Natural killer cell treated with Interleukin-12 subunit alpha and Interleukin-12 subunit beta and Interleukin-15 and Interleukin-18, amount 100 ng/mL, for 72 hours (primary cell): ENCODE measurements at places on chromosomes 4 and X. TPM values are rescaled to one million over a fixed set of nuclear protein-coding genes. Genes with fewer than 3 reads are reported as not detected.

Gene STPG2
- not detected for total RNA-seq

Gene CWH43
- not detected for total RNA-seq

Gene GPR119
- not detected for total RNA-seq

Gene MAML3
- total RNA-seq = 1.3 TPM

Gene PHOX2B
- total RNA-seq = not detected

Gene SPANXA2
- not detected for total RNA-seq

Gene SPOCK3
- not detected for total RNA-seq

Gene MTNR1A
- total RNA-seq = not detected

GRCh38 chr4:137032222-137032621 lies 500.1 kb downstream of the PCDH18 start:
- no peak for DNase-seq

DNA sequence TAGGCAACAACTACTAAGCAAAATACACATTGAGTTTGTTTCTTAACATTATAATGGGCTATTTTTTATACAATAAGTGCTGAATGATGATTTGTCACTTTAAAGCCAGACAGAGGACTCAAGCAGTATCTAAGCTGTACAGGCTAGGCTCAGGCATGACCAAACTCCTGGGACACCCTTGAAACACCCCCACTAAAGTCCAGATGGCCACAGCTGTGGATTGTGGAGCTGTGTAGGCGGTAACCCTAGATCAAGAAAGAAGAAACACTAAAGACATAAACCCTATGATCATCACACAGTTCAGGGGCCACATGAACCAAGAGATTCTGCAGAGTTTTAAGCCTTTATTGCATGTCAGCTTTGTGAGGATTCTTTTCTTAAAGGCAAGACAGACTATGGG lies 25.1 kb downstream of the TAB3 start:
- DNase-seq = no peak

- DNase-seq = no peak
These were observed 89.1 kb upstream of the C1GALT1C1 start for GRCh38 chrX:120718969-120719368.

- DNase-seq = no peak
These were observed 277.9 kb upstream of the KLF3 start for GRCh38 chr4:38386005-38386551.

- no peak for DNase-seq
These were observed 22.9 kb downstream of the FAT1 start for GRCh38 chr4:186700746-186701145.

- no peak for DNase-seq
These were observed 20.0 kb downstream of the ZNF330 start for GRCh38 chr4:141240671-141241070.

DNA sequence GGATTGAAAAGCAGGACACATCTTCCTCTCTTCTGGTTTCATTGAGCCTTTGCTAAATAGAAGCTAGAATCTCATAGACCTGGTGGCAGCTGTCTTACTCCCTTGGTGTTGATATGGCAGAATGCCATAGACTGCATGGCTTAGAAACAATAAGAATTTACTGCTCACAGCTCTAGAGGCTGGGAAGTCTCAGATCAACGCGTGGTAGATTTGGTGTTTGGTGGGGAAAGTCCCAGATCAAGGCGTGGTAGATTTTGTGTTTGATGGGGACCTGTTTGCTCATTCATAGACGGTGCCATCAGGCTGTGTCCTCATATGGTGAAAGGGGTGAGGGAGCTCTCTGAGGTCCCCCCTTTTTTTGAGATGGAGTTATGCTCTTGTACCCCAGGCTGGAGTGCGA lies 57.6 kb upstream of the PPP2R3B start:
- no peak for DNase-seq

- no peak for DNase-seq
These were observed 538.5 kb downstream of the BCOR start for GRCh38 chrX:39559229-39559628.

DNA sequence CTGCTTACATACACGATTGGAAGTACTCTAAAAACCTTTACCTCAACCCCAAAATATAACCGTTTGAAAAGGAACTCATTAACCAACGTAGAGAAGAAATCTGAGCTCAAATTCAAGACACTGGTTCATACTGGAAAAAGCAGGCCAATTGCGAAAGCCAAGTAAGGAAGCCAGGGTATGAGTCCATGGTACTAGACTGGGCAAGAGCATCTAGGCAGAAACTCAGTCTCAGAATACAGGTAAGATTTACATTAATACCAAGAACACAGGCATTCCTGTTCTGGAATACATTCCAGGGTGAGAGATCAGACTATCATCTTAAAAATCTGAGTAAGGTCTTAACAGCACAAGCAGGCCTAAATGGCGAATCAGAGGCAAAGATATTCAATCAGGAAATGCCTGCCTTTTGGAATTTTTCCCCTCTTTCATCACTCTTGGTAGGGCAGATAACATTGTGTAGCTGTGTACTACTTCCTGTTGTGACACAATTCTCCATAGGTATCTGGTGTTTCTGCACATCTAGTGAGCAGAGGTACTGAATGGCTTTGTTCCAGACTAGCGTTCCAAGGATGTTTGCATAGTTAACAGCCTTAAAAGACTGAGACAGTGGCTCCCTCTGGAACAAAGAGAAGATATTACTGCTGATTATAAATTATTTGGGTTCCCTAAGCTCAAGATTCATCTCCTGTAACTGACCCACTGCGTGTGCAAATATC lies 311.3 kb downstream of the PCDH19 start:
- no peak for DNase-seq

DNA sequence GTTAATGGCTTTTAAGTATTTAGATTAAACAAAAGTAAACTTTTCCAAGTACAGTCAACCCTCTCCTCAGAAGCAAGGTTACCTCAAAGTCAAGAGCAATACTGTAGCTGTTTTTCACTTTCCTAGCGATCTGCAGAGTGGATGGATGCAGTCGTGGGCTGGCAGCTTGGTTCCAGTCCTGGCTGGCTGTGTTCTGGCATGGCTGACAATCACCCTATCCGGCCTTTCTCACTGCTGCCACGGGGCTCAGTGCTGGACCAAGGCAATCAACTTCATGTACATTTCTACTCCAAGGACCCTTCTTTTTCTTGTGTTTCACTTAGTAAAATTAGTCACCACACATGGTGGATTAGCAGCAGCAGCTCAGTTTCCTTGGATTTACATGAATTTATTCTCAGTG lies 208.3 kb downstream of the GABRB1 start:
- DNase-seq = no peak

DNA sequence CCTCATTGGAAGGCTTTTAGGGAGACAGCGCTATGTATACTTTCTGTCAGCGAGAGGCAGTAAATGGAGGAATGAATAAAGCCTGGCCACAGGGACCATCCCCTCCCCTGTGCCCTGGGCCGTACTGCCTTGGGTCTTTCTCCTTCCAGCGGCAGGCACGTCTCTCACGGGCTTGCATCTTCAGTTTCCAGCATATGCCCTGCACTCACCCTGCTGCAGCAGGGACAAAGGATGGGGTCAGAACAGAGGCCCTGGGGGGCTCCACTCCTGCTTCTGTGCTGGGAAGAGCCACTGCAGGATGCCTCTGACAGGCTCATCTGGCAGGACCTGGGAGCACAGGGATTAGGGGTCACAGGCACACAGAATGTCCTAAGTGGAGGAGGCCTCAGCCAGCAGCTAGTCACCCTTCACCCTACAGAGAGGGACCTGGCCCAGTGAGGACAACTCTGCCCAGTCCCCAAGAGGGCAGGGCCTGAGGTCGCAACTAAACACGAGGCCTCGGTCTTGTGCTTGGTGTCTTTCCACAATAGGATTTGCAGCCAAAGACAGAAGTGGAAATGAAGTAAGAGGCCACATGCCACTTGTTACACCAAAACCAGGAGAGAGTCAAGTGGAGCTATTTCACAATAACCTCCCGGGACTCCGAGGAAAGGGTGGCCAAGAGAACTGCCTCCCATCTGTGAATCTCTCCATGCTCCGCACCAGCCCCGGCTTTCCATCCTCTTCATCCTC lies 150.8 kb downstream of the AFAP1 start:
- DNase-seq = no peak

GRCh38 chr4:15755321-15756155 lies 22.6 kb upstream of the CD38 start:
- DNase-seq = no peak

DNA sequence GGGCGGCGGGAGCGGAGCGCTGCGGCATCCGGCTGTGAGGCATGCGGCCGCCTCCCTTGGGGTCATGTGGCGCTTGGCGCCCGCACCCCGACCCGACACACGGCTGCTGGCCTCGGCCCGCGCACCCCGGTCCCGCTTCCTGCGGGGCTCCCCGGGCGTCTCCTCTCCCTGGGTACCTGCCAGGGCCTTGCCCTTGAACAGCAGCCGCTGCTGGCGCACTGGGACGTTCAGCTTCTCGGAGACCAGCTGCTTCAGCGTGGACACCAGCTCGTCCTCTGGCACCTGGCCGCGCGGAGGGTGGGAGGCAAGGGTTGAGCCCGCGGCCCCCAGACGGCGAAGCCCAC lies 391 bp downstream of the UBL4A start:
- DNase-seq = no peak

DNA sequence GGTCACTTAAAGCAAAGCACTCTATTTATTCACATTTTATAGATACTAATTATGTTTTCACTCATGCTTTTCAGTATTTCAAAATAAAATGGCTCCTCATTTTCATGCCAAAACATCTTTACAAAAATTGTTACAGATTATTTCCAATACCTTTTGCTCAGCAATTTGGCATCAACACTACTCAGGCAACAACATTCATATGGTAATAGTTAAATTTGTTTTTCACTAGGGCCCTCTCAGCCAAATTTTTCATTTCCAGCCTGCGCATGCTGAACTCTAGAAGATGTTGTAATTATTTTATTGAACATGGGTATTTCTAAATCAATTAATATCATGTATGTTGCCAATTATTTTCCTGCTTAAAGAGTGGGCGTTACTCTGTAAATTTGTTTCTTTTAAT lies 225.6 kb downstream of the ANTXR2 start:
- no peak for DNase-seq

GRCh38 chr4:108391701-108392455 lies 223.1 kb upstream of the LEF1 start:
- no peak for DNase-seq

GRCh38 chrX:31508338-31508737 lies 436.5 kb upstream of the FTHL17 start:
- DNase-seq = no peak

GRCh38 chrX:131677655-131678628 lies 134.1 kb downstream of the OR13H1 start:
- peak; percentile 64 for DNase-seq

GRCh38 chr4:22003878-22004277 lies 55.3 kb upstream of the KCNIP4 start:
- no peak for DNase-seq

GRCh38 chr4:88938138-88938537 lies 118.8 kb downstream of the FAM13A start:
- DNase-seq = no peak

- no peak for DNase-seq
These were observed 179.1 kb upstream of the MAB21L2 start for GRCh38 chr4:150402871-150403272.

- DNase-seq = no peak
These were observed at the start of gene EVC2 for GRCh38 chr4:5708449-5709206. Gene EVC2 (minus strand): TSS chr4:5708559. CDS start chr4:5708513, 46 bp downstream.

DNA sequence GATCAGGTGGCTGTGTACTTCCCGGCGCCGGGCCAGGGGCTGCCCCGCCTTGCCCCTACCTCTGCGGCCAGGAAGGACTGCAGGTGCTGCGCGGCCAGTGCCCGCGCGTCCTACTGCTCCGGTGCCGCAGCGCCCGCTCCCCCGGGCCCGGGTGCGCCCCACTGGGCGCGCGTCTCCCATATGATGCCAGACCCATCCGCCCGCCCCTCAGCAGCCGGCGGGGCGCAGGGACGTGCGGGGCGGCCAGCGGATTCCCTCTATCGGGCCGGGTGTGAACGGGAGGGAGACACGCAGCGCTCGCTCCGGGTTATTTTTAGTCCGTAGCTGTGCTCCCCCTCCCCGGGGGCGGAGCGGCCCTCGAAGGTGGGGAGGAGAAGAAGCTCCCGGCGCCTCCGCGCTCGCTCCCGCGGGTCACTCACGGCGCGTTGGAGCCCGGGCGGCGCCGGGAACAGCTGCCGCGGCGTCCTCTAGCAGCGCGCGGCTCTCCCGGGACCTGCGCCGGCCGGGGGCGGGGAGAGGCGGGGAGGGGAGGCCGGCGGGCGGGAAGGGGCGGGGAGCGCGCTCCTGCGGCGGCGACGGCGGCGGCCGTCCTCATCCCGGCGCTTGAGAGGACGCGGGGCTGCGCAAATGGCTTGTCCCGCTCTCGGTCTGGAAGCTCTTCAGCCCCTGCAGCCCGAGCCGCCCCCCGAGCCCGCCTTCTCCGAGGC lies 103.6 kb downstream of the UCHL1 start:
- DNase-seq = no peak

- DNase-seq = no peak
These were observed 4.7 kb downstream of the XG start for GRCh38 chrX:2756548-2756947.

DNA sequence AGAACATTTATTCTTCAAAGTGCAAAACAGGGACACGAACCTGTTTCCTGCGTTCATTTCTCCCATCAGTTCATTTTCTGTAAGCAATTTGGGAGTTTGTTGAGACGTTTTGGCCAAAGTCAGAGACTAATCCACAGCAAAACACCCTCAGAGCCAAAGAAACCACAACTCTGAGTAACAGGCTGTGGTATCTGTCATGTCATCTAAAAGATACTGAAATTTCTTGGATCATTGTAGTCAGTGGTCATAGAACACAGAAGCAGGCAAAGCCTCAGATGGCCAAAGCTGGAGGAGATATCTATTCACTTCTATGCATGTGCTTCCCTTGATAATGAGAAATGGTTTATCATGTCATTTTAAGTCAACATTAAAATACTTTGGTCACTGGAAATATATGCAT lies 485.6 kb upstream of the GALNT7 start:
- DNase-seq = no peak

- DNase-seq = no peak
These were observed 208.7 kb upstream of the FTHL17 start for GRCh38 chrX:31280580-31280979.

GRCh38 chr4:45036677-45037076 lies 310.3 kb upstream of the GNPDA2 start:
- DNase-seq = no peak
